HCT116 (cell line): ENCODE measurements at places on chromosomes 4 and X. TPM values are rescaled to one million over a fixed set of nuclear protein-coding genes. Genes with fewer than 3 reads are reported as not detected.

DNA sequence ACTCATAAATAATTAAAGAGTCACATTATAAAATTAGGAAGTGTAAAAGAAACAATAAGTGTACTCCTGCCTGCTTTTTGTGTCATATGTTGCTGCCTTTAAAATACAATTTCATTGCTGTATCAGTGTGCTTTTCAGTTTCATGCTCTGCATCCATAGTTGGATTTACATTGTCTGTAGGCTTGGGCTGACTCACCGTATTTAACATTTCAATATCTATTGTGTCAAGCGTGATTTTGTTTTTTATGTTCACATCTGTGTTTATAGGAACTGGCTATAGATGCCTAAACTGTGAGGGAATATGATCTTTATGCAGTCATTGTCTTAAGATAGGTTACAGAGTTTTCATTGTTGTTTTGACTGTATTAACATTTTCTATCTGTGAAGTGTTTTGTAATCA, 18.1 kb downstream of the CCSER1 start:
- H3K4me1 ChIP-seq = no peaks in the 10 kb centered on the region
- H3K36me3 ChIP-seq = no peaks in the 10 kb centered on the region
- no peak overlapping the region for H3K27ac ChIP-seq
- no peak for DNase-seq
- no peak overlapping the region for H3K4me3 ChIP-seq

- no peaks in the 10 kb centered on the region for H3K4me1 ChIP-seq
- DNase-seq = no peak
- H3K36me3 ChIP-seq = no peaks in the 10 kb centered on the region
- H3K4me3 ChIP-seq = no peak overlapping the region
- H3K27ac ChIP-seq = no peak overlapping the region
- no peaks in the 10 kb centered on the region for H3K27me3 ChIP-seq
These were observed 64.8 kb downstream of the PCDH18 start for GRCh38 chr4:137467537-137467936.

DNA sequence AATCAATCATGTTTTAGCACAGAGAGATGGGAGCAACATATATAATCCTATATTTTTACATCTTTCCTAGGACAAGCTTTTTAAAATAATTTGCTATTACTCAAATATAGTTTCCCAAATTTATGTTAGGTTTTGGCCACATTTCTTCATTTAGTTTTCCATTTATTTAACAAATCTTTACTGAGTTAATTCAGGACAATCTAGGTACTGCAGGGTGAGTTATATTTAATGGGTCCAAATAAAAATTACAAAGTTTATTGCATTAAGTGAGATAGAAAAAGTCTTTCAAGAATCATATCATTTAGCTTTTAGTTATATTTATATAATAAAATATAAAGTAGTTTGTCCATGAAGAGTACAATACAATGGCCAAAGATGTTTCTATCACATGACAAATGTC, 269.2 kb downstream of the EPHA5 start:
- no peak for DNase-seq
- H3K36me3 ChIP-seq = no peaks in the 10 kb centered on the region
- no peaks in the 10 kb centered on the region for H3K27me3 ChIP-seq
- no peaks in the 10 kb centered on the region for H3K4me1 ChIP-seq

DNA sequence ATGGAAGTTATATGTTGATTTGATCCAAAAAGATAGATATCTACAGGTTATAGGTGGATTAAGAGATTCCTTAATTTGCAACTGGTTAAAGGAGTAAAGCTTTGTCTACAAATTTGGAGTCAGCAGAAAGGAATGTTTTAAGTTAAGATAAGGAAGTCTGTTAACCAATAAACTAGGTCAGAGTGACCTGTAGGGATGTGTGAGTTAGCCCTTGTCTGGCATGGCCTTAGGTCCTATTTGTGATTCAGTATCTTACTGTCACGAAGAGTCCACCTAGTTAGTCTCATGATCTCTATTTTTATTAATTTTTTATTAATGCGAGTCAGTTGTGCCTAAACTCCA, 230.8 kb downstream of the INPP4B start:
- H3K27me3 ChIP-seq = no peaks in the 10 kb centered on the region
- no peak for DNase-seq
- H3K4me1 ChIP-seq = no peaks in the 10 kb centered on the region
- H3K27ac ChIP-seq = no peak overlapping the region
- no peaks in the 10 kb centered on the region for H3K36me3 ChIP-seq
- H3K4me3 ChIP-seq = no peak overlapping the region

DNA sequence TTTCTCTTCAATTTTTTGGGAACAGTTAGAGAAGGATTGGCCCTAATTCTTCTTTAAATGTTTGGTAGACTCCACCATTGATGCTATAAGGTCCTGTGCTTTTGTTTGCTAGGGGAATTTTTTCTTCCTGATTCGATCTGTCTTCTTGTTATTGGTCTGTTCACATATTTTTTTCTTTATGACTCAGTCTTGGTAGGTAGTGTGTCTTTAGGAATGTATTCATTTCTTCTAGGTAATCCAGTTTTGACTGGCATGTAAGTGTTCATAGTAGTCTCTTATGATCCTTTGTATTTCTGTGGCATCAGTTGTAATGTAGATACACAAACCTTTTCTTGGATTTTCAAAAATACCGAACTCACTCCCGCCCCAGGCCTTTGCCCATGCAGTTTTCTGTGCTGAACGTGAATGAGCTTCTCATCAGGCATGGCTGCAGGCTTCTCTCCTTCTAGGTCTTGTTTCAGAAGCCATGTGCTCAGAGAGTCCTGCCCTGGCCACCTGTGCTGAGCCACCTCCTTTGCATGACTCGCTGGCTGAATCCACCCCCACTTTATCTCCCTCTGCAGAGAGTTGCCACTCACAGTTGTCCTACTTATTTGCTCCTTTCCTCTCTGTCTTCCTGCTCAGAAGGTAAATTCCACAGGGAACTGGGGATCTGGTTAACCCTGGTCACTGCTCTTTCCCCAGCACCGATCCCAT, 67.0 kb downstream of the STK32B start:
- H3K4me1 ChIP-seq = no peaks in the 10 kb centered on the region
- H3K27ac ChIP-seq = no peak overlapping the region
- H3K36me3 ChIP-seq = no peaks in the 10 kb centered on the region
- H3K4me3 ChIP-seq = no peak overlapping the region

DNA sequence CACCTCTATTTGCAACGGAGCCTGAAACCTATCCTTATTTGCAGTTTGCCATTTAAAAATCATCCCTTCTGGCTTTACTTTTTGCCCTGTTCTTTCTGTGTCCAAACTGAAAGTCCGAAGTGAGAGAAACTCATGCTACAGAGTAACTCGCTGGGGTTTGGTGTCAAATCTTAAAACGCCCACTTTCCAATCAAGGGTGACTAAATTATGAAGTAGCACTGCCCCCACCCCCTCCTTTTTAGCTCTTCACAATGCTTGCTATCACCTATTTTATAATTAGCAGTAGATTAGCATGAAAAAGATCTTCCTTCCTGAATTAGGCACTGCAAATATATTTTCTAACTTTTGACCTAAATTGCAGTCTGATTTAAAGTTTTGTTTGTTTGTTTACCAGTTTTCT, 52.5 kb downstream of the VGLL1 start:
- H3K4me1 ChIP-seq = no peaks in the 10 kb centered on the region
- H3K4me3 ChIP-seq = no peak overlapping the region
- DNase-seq = no peak
- H3K27ac ChIP-seq = no peak overlapping the region
- no peaks in the 10 kb centered on the region for H3K27me3 ChIP-seq
- no peaks in the 10 kb centered on the region for H3K36me3 ChIP-seq

DNA sequence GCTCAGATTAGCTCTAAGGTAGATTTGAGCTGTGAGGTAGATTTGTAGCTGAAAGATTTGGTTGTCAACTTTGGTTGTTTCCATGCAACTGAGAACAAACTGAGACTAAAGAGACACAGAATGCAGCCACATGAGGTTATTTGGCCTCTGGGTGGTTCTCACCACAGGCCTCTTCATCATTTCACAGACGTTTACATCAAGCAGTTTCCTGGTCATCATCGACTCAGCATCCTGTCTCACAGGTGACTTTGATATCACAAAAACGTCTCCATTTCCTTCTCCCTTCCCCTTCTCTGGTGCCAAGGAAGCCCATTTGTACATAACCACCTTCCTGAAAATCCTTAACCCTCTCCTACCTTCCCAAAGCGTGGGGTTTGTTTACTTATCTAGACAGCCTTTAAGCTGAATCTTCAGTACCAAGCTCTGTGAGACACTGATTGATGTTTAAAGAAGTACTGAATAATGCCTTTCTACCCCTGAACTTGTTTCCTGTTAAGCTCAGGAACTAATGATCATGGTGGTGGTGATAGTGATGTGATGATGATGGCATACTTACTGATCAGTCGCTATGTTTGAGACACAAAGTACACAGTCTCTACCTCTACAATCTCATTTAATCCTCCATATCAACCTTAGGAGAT, 81.9 kb downstream of the FAM114A1 start:
- H3K4me1 ChIP-seq = 0 out of 2 replicates have a peak, but pooled peaks cover 9% of the 10 kb centered on the region
- no peak overlapping the region for H3K27ac ChIP-seq
- H3K27me3 ChIP-seq = peaks cover 4% of the 10 kb centered on the region; the same call in 1 of the 2 replicates
- no peak for DNase-seq
- H3K36me3 ChIP-seq = no peaks in the 10 kb centered on the region

GRCh38 chr4:3767570-3768288, 1.5 kb downstream of the ADRA2C start:
- no peaks in the 10 kb centered on the region for H3K27me3 ChIP-seq
- H3K4me3 ChIP-seq = no peak overlapping the region
- no peak overlapping the region for H3K27ac ChIP-seq
- no peaks in the 10 kb centered on the region for H3K36me3 ChIP-seq
- DNase-seq = no peak

DNA sequence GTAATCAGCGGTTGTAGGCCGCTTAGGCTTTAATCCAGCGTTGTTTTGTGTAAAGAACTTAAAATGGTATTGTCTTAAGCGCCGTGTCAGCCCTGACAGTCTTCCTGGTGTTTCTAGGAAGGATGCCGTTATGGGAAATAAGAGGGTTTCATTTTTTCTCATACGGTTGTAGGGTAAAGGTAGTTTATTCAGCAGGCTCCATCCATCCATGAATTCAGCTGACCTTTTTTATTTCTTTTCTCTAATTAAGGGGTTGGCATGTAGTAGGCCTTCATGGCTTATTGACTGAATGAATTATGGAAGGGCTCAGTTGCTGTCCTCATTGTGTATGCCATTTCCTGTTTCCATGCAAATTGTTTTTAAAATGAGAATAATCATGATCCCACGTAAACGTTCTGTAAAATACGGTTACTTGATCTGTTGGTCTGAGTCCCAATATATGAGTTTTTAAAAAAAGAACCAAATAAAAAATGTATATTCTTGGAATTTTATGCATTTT, 693 bp downstream of the OCIAD1 start:
- no peaks in the 10 kb centered on the region for H3K27me3 ChIP-seq
- H3K27ac ChIP-seq = peak overlapping the region; percentile 92
- H3K36me3 ChIP-seq = peaks cover 30% of the 10 kb centered on the region
- no peak for DNase-seq
- peaks cover 17% of the 10 kb centered on the region for H3K4me1 ChIP-seq

- no peaks in the 10 kb centered on the region for H3K36me3 ChIP-seq
- H3K27ac ChIP-seq = no peak overlapping the region
- H3K4me3 ChIP-seq = no peak overlapping the region
- no peaks in the 10 kb centered on the region for H3K4me1 ChIP-seq
- no peak for DNase-seq
These were observed 18.2 kb upstream of the ANTXR2 start for GRCh38 chr4:80091184-80091583.

DNA sequence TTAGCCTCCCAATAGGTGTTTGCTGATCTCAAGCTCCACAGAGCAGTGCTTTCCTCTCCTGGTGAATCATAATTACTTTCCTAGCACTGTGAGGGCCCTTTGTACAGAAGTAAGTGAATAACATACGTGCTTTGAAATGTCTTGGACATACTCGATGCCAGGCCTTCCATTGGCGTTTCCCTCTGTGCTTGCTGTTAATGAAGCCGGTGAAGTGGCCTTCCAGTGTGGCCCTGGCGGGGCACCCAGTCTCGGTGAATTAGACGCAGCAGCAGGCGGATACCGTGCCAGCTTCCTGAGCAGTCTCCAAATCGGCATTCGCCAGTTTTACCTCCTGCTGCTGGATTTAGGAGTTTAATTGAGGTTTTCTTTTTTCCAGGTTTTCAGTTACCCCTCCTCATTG, 132.3 kb downstream of the HMX1 start:
- no peak for DNase-seq
- H3K27ac ChIP-seq = no peak overlapping the region
- H3K4me1 ChIP-seq = no peaks in the 10 kb centered on the region
- no peaks in the 10 kb centered on the region for H3K36me3 ChIP-seq
- H3K4me3 ChIP-seq = no peak overlapping the region

- H3K36me3 ChIP-seq = no peaks in the 10 kb centered on the region
- H3K27me3 ChIP-seq = no peaks in the 10 kb centered on the region
- H3K4me1 ChIP-seq = no peaks in the 10 kb centered on the region
- no peak for DNase-seq
These were observed 310.3 kb upstream of the GNPDA2 start for GRCh38 chr4:45036677-45037076.

GRCh38 chr4:8710946-8711345, 118.4 kb downstream of the CPZ start:
- no peak for DNase-seq
- no peaks in the 10 kb centered on the region for H3K27me3 ChIP-seq
- no peak overlapping the region for H3K27ac ChIP-seq
- no peaks in the 10 kb centered on the region for H3K36me3 ChIP-seq
- H3K4me3 ChIP-seq = no peak overlapping the region
- no peaks in the 10 kb centered on the region for H3K4me1 ChIP-seq

- H3K27ac ChIP-seq = no peak overlapping the region
- H3K4me3 ChIP-seq = peak overlapping the region; percentile 77
- DNase-seq = no peak
- peaks cover 18% of the 10 kb centered on the region; the same call in 1 of the 2 replicates for H3K4me1 ChIP-seq
- H3K36me3 ChIP-seq = no peaks in the 10 kb centered on the region
These were observed 1.6 kb downstream of the SCARB2 start for GRCh38 chr4:76211769-76212708.

Gene VEGFC
- total RNA-seq = not detected
